Stimulated activated CD4-positive, alpha-beta T cell treated with anti-CD3 and anti-CD28 coated beads, TNF-alpha, amount 100 ng/mL, for 4 hours (primary cell): ENCODE measurements at places on chromosomes 7 and 10.
A peak's percentile ranks its signal among the peaks of the same experiment; 100 is the strongest.

GRCh38 chr7:30112103-30112713 is 22.6 kb upstream of the MTURN start:
- DNase-seq = no peak

- no peak for DNase-seq
Observed at GRCh38 chr10:32556783-32557395, 110.9 kb downstream of the CCDC7 start.

DNA sequence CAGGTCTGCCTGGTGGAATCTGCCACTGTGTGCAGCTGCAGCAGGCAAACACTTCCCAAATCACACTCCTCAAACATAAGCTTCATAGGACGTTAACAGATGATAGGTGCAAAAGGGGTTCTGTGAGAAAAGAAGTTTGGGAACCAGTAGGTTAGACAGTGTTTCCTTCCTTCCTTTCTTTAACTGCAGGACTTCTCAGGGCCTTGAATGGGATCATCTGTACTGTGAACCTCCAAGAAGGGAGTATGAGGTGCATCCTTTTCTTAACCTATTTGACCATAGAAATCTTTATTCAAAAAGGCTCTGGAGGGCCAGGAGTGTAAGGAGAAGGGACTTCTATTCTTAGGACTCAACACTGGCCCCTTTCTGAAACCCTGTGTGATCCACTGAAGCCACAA is 33.0 kb downstream of the CAMK2B start:
- no peak for DNase-seq

DNA sequence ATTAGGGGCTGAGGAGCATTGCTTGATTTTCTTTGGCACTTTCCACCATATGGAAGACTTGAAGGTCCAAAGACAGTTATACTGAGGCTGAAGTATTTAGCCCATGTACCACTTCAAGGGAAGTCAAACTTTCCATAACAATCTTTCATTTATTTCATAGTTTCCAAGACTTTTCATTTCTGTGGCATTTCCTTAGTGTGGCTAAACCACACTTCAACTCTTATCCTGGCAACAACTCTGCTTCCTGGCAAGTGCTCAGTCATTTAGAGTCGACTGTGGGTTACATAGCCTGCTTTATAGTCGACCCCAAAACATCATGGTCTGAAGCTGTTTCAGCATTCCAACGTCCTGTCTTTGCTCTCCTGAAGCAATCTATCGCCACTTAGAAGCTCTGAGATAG is 343.0 kb upstream of the SEMA3D start:
- no peak for DNase-seq

DNA sequence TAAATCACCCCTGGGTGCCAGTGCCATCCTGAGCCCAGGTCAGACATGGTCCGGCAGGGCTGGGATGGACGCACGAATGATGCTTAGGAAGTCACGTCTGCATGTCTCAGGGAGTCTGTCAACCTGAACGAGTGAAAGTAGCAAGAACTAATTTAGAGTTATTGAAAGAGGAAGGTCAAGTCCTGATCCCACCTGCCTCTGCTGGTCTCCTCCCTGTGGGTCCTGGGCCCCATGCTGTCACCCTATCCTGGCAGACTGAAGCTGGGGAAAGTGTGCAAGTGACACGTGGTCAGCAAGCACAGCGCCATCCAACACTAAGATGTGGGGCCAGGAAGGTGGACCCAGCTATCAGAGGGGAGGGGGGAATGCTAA is 26.1 kb upstream of the GRID1 start:
- no peak for DNase-seq

DNA sequence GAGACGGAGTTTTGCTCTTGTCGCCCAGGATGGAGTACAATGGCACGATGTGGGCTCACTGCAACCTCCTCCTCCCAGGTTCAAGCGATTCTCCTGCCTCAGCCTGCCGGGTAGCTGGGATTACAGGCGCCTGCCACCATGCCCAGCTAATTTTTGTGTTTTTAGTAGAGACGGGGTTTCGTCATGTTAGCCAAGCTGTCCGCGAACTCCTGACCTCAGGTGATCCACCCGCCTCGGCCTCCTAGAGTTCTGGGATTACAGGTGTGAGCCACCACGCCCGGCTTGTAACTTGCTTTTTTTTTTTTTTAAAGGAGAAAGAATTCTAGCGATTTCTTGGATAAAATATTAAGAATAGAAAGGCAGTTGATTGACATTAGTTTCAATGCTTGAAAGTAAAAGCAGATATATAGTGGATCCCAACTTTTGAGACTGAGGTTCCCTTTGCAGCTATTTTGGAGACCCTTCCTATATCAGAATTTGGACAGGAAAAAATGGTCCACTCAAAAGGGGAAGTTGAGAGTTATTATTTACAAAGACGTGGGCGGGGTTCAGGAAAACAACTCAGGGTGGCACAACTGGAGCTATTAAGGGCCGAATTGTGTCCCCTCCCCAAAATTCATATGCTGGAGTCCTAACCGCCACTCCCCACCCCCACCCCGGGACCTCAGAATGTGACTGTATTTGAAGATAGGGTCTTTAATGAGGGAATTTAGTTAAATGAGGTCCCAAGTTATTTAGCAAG is 1.3 kb upstream of the ERCC6 start:
- no peak for DNase-seq

DNA sequence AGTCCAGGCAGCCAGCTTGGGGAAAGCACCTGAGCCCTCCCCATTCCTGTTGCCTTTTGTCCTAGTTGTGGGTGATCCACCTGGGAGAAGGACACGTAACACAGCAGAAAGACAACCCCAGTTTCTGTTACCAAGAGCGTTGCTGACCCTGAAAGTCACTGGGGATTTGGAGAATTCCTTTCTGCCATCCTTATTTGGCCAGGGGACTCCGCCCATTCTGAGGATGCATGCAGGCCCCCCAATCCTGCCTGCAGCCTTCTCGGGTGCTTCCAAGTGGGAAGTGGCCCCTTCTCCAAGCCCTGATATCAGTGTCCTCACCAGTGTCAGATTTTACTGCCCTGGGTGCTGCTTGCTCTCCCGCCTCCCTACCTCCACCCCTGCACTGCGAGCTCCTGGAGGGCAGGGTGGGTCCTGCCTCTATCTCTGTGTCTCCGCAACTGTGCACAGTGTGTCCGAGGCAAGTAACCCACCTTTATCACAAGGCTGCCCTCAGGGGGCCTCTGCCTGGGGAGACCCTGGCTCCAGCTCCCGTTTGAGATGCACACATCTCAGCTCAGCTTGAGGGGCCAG is 9.2 kb upstream of the ADCY1 start:
- DNase-seq = no peak

- no peak for DNase-seq
Observed at GRCh38 chr10:77029777-77030717, 607.6 kb downstream of the KCNMA1 start.

GRCh38 chr10:124237282-124237961 is 144.0 kb upstream of the CHST15 start:
- DNase-seq = no peak

- no peak for DNase-seq
Observed at GRCh38 chr7:79319369-79319768, 134.1 kb downstream of the MAGI2 start.

- DNase-seq = no peak
Observed at GRCh38 chr7:15175152-15175551, 272.6 kb upstream of the DGKB start.

GRCh38 chr10:29130190-29130673 is 158.6 kb upstream of the LYZL1 start:
- DNase-seq = no peak

- no peak for DNase-seq
Observed at GRCh38 chr10:103661198-103661950, 167.9 kb downstream of the NEURL1 start.

DNA sequence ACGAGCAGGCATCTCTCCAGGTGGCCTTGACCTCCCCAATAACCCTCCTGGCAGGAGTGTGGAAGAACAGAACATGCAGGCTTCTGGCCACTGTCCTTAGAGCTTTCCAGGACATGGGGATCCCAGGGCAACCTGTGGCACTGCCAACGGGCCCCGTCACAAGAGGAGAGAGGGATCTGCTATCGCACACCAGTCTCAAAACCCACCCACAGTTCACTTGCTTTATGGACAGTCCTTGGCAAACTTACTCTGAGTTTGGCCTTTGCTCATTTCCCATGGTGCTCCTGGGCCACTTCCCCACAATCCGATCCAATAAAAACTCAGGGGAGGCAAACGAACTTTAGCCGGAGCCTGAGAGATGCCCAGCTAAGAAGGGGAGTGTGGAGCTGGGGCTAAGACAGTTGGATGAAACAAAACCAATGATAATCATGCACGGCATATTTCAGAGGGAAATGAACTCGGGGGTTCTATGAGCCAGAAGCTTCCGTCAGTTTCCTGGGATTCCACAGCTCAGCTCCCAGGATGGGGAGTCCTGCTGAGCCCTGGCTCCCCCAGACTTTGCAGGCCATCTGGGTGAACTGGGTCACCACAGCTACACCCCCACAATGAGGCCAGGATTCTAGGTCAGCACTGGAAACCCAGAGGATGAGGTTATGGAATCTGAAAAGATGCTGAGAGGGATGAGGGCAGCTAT is 158.4 kb downstream of the NEURL1 start:
- DNase-seq = no peak

DNA sequence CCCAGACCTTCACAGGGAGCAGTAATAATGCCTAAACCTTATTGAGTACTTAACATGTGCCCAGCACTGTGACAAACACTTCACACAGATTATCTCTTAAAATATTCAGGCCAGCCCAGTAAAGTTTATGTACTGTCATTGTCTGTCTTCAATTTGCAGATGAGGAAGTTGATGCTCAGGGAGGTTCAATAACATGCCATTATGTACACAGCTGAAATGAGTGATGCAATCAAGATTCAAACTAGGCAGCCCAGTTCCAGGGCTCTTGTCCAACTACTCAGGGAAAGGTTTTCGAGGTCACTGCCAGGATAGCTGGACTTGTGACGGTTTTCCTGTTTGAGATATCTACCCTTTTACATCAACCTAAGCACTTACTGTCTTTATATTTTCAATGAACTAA is 56.1 kb downstream of the AUTS2 start:
- no peak for DNase-seq

DNA sequence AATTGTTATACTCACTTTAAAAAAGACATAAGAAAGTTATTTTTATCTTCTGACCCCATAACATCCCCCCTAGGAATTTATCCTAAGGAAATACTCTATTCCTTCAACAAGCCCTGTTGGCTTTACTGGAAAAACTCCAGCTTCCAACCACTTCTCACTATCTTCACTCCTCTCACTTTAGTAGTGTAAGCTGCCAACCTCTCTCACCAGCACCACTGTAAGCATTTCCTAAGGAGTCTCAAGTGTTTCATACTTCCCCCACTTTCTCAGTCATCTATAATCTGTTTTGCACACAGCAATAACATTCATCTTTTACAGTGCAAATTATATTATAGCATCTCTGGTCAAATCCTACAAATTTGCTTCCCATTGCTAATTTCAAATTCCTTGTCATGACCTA is 45.8 kb downstream of the GPR85 start:
- no peak for DNase-seq

- peak; percentile 27 for DNase-seq
Observed at GRCh38 chr10:3803927-3804741, 19.1 kb upstream of the KLF6 start.

DNA sequence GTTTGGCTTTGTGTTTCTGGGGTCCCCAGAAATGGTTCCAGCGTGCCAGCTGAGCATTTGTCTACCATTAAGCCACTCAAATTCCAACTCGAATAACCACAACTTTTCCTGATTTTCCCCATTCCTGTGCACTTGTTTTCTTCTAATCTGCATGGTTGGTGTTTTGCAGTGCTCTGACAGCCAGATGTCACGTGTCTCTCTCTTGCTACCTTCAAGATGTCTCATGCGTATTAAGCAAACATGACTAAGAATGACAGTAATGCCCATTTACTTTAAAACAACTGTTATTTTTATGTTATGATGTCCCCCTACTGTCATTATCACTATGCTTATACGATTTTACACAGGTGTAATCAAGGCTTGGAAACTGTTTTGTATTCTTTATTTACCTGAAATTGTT is 35.2 kb upstream of the MXI1 start:
- DNase-seq = no peak

DNA sequence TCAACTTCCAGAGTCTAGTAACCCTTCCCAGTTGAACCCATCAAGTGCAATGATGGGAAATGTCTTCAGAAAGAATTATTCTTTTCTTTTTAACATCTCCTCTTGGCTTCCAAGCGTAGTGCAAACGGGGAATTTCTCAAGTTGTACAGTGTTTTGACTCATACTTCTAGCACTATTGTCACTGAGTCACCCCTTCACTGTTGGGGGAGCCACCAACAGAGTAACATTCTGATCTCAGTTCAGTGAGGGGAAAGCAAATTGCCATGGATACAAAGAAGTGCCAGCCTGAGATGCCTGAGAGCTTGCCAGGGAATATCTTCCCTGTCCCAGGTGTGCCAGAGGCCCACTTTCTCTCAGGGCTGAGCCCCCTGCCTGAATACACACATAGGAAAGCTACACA is 31.0 kb downstream of the CYP3A5 start:
- no peak for DNase-seq

DNA sequence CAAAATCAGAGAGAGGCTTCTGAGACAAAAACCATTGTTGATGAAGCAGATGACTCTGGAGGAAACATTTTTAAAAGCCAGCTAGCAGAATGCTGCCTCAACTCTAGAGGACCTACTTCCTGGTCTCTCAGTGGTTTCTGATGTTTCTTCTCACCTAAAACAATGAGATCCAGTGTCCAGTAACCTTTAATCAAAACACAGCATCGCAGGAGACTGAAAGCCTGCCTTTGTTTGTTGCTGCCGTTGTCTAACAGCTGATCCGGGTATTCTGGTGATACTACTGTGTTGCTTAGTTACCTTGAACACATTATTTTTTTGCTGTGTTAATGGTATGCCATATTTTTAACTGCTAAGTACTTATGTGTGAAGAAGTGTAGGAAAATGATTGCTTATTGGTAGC is 70.9 kb downstream of the WIPF3 start:
- no peak for DNase-seq

DNA sequence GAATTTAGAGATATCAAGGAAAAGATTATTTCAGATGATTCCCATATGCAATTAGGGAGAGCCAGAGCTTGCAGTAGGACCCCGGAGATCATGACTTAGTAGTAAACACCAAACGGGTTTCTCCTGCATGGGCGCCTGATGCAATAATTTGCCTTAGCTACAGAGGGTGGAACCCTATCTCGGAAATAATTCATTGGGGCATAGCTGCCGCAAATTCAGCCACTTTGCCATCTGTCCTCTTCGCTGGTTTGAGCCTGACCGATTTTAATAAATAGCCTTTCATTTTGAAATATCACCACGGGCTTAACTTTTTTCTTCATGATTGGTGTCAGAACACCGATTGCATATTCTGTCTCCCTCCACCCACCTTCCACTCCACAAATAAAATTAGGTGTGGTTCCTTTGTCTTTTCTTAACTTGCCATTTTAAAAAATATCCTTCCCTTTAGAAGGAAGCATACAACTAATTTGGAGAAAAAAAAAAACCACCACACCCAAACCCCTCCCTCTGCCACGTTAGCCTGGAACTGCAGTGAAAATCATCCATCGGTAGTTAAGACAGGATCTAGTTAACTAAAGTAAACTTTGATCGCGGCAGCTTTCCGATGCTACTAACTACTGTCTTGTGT is 1.4 kb downstream of the GARS1 start:
- no peak for DNase-seq

GRCh38 chr10:116158036-116158435 is 115.0 kb downstream of the GFRA1 start:
- no peak for DNase-seq
